CD4-positive, alpha-beta T cell treated with Interleukin-15 for 4 hours (primary cell): ENCODE measurements at places on chromosomes 2 and 18.

DNA sequence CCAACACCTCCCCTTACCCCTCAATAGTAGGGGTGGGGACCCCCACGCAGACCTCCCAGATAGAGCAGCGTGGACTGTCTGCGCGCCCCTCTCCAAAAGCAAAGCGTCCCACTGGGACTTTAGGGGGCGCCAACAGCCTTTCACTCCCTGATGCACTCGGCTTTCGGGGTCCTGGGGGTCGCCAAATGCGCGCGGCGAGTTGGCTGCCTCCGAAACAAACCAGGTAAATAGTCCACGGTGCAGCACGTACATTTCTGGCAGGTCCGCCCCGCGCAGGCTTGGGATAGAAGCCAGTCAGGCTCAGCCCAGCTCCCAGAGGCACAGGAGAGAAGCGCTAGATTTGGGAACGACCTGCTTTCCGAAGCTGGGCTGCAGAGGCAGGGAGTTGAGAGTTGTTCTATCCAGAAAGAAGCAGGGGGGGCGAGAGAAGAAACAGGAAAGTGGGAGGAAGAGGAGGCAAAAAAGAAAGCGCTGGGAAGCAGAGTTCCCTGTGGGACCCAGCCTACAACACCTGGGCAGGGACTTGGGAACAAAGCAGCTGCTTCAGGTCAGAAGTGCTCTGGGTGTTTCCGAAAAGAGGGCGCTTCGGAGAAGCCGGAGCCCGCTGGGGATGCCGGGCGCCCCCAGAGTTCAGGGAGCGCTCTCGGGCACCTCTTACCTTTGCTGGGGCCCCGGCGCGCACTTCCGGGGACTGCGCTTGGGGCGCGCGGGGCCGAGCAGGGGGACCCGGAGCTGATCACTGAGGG, 544 bp downstream of the EVA1A start:
- DNase-seq: no peak

DNA sequence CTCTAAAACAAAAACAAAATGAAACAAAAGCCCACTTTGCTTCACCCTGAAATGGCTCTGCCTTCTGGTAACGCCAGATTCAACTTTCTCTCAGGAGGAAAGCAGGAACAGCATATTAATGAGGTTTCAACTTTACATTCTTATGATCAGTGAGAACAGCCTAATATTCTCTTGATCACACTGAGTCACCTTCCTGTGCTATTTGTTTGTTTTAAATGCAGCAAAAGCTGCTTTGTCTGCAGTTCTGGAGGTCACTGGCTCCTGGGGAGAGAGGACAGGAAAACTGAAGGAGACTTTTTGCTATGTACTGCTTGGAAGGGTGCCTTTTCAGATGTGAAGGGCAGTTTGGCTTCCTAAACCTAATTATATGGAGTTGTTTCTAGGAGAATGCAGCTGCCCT, 48.1 kb downstream of the MAIP1 start:
- no peak for DNase-seq

DNA sequence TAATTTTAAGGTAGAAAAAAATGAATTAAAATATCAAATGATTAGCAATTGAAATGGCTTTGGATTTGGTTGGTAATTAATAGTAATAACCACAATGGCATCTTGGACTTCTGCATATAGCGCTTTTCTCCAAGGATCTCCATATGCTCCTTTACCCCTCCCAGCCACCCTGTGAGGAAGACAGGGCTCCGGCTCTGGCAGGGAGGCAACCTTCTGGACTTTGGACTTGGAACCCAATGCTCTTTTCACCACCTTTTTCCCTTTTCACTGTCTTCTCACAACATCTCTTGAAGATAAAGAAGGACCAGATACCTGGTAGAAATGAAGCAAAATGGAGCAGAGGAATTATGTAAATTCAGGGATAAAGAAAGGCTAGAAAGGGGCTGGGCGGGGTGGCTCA, 23.8 kb upstream of the SERTAD2 start:
- DNase-seq: no peak

DNA sequence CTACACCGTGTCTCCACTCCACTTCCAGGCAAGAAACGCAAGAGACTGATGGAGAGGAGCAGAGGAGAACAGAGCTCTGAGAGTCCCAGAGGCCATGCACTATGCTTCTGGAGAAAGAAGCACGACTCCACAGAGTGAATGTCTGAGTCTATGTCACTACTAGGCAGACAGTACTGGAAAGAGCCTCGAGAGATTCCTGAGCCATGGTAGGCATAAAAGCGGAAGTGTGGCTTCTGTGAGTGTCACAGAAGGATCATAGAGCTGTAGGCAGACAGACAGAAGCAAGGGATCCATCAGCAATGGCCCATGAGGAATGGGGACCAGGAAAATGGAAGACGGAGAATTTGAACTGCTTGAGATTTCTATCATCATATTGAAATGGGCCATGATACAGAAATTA, 542.6 kb downstream of the ZEB2 start:
- DNase-seq: no peak

DNA sequence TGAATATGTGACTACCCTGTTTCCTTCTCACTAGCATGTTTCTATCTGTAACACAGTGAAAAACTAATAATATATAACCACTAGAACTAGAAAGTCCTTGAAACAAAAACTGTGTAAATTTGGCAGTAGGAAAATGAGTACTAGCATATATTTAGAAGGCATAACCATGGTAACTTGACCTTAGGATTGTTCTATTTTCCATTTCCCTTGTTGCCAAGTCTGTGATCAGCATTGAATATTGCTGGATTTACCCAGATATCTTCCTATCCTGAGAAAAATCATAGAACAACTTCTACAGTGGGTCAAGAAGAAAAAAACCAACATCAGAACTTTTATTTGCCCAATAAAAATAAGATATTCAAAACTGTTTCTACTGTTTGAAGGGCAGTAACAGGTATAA, 563.9 kb upstream of the NRXN1 start:
- DNase-seq: no peak

DNA sequence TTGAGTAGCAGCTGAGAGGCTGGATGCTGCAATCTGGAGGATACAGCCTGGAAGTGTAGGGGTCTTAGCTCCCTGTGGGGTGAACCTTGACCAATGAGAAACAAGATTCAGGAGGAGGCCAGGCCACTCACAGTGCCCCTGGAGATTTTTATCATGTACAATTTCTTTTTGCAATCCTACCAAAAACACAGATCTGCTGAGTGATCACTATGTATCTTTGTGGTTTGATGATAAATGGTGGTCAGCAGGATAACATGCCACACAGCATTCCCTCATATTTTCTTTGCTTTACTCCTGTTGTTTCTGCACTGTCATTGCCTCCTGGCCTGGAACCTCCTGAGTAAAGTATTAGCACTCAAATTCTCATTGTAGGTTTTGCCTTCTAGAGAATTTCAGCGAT, 357.9 kb downstream of the THSD7B start:
- no peak for DNase-seq

GRCh38 chr2:30346471-30347169, 100.4 kb upstream of the LCLAT1 start:
- DNase-seq: no peak

GRCh38 chr18:37460604-37461003, 105.0 kb downstream of the CELF4 start:
- DNase-seq: no peak

DNA sequence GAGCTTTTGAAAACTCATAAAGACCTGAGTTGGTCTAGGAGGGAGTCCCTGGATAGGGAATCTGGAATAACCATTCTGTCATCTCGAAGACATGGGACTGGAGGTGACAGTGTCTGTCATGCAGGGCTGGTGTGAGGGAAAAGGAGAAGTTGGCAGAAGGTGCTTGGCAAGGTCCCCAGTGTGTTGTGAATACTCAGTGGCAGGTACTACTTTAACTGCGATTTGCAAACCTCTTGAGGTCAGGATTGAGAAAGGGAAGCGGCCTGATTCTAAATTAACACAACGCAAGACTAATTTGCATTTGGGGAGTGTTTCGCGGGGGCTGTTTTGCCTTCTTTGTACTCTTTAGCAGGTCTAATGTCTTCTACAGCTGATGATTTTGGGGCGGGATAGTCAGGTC, 77.0 kb upstream of the TMEM200C start:
- DNase-seq: no peak

GRCh38 chr2:176873403-176873802, 339.2 kb upstream of the HNRNPA3 start:
- no peak for DNase-seq

DNA sequence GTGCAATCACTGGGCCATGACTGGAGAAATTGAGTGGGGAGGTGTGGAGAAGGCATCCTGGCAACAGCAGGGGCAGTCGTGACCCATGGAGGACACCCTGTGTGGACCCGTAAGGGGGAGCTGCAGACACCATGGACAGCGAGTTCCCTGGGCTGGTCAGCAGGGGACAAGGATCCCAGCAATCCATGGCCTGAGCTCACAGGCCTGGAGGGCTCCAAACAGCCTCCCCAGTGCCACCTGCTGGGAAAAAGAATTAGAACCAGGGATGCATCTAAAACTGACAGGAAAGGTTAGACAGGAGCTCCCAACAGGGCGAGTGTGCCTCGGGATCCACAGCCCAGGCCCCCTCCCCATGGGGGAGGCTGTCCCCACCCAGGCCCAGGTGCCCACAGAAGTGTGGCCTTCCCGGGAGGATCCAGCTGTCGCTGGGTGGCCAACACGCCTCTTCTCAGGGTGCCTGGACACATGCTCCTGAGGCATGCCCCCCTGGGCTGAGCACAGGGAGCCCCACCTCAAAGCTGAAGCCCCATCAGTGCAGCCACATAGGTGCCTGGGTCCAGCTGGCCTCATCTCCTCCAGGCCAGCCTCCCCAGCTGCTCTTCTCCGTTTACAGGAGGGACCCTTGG, 20.5 kb upstream of the KIF1A start:
- DNase-seq: peak; percentile 16

- DNase-seq: no peak
These were observed 304.6 kb downstream of the MYCN start for GRCh38 chr2:16244966-16245320.

GRCh38 chr2:135944625-135945024, 40.8 kb downstream of the DARS1 start:
- no peak for DNase-seq

- no peak for DNase-seq
These were observed 9.8 kb upstream of the RPL31 start for GRCh38 chr2:100992262-100992661.

GRCh38 chr2:192657362-192657761, 462.6 kb upstream of the TMEFF2 start:
- no peak for DNase-seq

DNA sequence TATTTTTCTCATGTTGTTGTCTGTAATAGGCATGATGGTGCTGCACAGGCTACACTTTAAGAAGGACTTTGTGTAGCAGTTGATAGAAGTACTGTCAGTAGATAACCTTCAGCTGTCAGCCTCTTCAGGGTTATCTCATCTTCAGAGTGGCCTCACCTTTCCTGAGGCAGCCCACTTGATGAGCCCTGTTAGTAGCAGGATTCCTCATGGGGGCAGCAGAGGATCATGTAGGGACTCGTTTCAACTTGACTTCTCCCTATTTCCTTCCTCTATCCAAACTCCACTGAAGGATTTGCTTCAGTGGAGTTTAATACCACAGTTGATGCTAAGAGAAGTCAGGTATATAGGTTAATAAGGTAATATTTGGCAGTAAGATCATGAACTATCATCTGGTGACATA, 530.3 kb upstream of the FSIP2 start:
- DNase-seq: no peak

GRCh38 chr2:2742726-2743125, 411.7 kb upstream of the MYT1L start:
- DNase-seq: no peak

DNA sequence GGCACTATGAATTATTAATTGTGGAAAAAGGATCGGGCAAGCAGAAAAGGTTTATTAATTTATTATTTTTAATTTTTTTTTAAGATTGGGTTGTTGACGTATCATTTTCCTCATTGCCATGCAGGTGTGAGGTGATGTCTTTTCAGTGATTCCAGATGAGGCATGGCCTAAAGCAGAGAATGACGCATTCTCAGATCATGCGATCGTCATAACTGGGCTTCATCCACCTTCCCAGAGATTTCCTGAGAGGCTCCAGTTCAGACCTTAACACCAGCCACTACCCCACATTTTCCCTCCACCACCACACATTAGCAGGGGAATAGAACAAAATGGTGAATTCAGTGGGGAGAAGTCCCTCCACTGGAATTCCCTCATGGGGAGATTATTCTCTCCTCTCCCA, 518.4 kb upstream of the SPHKAP start:
- DNase-seq: no peak

DNA sequence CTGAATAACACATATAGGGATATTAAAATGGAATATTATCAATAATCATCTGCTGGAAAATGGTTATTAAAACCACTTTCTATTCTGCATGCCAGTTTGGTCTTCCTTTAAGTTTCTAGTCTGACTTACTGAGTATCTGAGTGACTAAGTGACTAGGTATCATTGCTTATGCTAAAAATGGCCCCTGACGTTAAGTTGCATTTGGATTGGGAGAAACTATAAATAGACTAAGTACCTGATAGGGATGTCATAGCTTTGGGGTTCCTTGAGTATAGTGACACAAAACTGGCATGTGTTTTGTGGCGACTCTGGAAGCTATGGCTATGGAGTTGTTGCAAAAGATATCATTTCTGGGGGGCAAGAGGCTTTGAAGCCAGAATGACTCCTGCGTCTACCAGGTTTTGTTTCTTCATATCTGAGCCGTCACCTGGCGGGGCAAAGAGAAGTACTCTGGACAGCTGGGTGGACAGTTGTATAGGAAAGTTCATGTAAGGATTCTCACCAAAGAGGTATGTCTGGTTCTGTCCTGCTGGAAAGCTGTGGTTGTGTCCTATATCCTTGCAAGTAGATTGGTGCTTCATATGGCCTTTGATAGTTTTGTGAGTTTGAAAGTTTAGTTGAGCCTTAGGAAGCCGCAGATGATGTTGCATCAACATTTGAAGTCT, 17.9 kb downstream of the ITGAV start:
- no peak for DNase-seq

DNA sequence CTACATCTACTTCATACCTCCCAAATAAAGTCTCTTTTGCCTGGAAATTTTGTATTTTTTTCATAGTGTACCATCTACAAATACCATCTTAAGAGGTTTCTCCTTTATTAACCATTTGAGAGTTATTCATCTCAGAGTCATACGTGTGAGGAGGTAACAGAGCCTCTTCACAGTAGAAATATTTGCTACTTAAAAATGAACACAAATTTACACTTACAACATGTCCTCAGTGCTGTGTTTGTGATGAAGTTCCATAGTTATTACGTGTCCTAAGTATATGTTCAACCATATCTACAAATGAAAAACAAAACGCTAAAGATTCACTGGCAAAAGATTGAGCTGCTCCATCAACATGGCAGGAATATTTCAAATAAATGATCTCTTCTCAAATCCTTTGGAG, 48.5 kb upstream of the HNRNPA3 start:
- no peak for DNase-seq

- no peak for DNase-seq
These were observed 70.5 kb downstream of the ZFP36L2 start for GRCh38 chr2:43155851-43156411.

GRCh38 chr2:153645599-153645998, 167.0 kb upstream of the RPRM start:
- no peak for DNase-seq

- no peak for DNase-seq
These were observed 78.8 kb upstream of the TTC21B start for GRCh38 chr2:166032361-166032760.
